ENCODE measurements at places on chromosomes 1 and 21.

DNA sequence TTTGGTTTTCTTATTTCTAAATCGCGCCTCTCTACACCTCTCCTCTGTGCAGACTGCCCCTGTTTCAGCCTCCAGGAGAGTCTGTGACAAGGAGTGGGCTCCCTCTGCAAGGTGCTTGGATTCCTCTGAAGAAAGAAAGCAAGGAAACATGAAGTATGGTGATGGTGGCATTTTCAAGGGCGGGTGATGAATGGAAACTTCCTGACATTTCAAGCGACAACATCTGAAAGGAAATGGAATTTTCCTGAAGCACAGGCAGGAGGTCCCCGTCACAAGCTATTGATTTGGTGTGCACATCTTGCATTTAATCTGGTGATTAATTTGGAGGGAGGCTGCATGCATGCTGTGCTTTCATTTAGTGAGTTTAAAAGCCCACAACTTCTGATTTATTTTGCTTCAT, 164.6 kb upstream of the FGGY start:
- DNase-seq = no peak

GRCh38 chr1:15276691-15277446, 29.8 kb downstream of the FHAD1 start:
- DNase-seq = no peak

DNA sequence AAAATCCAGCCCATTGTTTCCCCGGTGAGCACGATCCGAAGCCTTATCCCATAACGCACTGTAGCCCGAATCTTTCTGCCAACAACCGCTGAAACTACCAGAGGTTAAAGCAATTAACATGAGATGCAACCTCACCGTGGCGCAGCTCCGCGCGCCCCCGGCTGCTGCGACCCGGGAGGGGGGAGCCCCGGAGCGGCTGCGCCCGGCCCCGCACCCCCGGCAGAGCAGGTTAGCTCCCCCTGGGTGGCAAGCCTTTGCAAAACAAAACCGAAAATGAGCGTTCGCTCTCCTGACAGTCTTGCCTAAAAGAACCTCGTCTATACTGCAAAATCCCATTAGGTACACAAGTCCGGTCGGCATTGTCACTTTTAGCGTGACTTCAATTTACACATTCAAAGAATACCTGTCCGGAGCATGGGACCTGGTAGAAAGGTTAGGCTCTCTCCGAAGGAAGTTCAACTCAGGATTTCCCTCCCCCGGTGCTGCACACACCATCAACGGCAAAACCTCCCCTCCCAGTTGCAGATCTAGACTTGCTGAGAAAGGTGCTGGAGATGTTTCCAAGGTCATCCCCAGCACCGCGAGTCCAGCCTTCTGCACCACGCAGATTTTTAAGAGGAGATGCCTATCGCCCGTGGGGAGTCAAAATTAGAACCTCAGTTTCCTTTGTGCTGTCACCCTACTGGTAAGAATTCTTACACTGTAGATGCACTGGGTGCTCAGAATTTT, 107.5 kb downstream of the ZNF281 start:
- DNase-seq = peak; percentile 61

GRCh38 chr1:1435106-1435903, at the start of gene VWA1:
Gene VWA1, plus strand, starts transcription at chr1:1435690. Its CDS starts 59 bp downstream, at chr1:1435749.
- peak; percentile 38 for DNase-seq

- no peak for DNase-seq
Measured at GRCh38 chr1:172497230-172497629, 35.7 kb upstream of the SUCO start.

DNA sequence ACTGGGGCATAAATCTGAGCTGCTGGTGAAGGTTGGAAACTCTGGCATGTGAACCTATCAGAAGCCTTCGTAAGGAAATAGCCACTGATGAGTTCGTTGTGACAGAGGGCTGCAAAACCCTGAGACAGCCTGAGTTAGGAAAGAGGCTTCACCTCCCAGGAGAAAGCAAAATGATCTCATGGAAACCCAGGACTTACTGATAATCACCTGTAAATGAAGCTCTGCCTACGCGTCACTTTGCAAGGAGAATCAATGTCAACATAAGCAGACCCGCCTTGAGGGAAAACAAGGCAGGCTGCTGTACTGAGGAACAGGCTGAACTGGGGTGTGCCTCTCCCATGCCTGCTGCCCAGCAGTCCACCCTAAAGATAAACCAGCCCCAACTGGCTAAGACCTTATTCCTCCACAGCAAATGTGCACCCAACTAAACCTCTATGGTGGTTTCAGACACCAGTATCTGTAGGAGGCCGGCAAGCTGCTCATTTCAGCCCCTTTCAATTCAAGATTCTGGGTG, 46.8 kb upstream of the SLC44A3 start:
- no peak for DNase-seq

GRCh38 chr21:26732432-26733221, 112.6 kb downstream of the ADAMTS1 start:
- peak; percentile 41 for DNase-seq

All from ACHN (cell line).